ENCODE measurements at places on chromosomes 2 and 18.

DNA sequence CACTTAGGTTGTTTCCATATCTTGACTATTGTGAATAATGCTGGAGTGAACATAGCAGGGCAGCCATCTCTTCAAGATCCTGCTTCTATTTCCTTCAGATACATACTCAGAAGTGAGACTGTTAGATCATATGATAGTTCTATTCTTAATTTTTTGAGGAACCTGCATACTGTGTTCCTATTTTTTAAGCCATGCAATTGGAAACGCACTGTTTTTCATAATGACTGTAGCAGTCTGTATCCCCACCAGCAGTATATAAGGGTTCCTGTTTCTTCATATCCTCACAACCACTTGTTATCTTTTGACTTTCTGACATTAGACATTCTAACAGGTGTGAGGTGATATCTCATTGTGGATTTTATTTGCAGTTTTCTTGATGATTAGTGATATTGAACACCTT, 15.5 kb downstream of the NEURL3 start:
- DNase-seq, result no peak

DNA sequence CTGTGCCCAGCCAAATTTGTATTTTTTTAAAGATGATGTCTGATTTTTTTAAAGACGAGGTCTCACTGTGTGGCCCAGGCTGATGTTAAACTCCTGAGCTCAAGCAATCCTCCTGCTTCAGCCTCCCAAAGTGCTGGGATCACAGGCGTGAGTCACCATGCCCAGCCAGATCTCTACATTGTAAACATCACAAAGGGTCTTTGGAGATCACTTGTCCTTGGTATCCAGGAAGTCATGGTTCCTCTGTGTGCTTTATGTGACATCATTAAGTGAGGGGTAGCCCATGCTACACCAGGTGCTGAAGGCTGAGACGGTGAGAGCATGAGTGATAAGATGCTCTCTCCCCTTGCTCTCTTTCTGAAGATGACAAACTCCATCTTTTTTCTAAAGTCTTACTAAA, 7.0 kb upstream of the NUP35 start:
- no peak for DNase-seq

DNA sequence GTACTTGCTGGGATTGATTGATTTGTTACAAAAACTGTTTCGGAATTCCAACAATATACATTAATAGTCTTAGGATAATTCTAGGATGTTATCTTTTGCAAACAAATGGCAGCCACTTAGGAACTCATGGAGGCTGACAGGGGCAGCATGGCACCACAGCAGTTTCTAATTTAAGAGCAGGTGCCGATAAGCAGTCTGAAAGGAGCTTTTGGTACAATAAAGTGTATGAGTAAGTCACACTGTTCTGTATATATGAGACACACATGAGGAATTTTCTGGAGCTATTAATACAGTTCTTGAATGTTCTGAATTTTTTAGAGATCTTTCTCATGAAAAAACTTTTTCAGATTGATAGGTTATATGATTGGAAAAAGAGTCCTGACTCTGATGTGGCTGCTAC, 52.2 kb downstream of the EIF5B start:
- peak; percentile 44 for DNase-seq

DNA sequence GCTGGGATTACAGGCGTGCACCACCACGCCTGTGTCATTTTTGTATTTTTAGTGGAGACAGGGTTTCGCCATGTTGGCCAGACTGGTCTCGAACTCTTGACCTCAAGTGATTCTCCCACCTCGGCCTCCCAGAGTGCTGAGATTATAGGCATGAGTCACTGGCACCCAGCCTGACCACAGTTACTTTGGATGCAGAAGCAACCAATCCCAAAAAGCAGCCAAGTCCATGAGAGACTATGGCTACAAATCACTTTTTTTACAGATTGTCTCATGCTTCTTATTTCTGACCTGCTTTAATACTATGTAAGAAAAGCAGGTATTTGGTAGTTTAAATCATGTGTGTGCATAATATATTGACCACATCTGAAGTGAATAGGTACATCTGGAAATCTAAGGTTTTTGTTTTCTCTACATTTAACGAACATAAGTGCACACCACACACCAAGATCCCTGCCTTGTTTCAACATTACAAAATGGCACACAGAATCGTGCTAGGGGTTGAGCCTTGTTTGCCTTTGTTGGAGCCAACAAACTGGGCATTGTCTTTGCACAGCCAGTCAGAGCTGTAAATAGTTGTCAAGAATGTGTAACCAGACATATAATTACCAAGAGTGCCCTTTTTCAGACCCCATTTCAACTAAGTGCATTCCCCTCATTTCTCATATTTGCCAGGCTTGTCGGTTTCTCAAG, 18.3 kb upstream of the MAP4K4 start:
- peak; percentile 89 for DNase-seq

DNA sequence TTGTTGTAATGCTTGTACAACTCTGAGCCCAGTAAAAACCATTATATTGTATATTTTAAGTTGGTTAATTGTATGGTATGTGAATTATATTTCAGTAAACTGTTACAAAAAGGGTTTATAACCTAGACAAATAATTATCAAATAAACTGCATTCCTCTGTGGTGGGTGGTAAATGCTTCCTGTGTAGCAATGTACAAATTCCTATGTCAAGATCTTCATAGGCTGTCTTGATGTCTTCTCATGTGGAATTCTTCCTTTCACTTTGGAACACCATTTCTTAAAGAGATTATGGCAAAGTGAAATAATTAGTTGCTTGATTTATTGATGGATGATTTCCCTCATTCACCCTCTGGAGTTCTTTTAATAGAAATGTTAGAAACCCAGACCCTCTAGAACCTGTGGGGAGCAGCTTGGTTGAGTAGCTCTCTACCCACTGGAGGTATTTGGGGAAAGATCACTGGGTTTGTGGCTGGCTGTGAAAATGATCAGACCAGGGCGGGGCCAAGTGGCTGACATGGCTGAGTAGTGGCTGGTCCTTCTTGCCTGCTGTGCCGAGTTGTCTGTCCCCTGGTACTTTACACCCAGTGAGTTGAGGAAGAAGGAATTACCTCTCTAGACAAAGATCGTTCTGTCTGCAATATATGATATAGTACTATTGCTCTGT, 22.4 kb upstream of the MGAT5 start:
- no peak for DNase-seq

GRCh38 chr2:217510771-217511291, 492.0 kb downstream of the TNS1 start:
- peak; percentile 90 for DNase-seq

GRCh38 chr2:239589270-239589825, 188.5 kb upstream of the HDAC4 start:
- no peak for DNase-seq

- peak; percentile 65 for DNase-seq
Observed at GRCh38 chr2:147865560-147865959, 20.7 kb downstream of the ACVR2A start.

DNA sequence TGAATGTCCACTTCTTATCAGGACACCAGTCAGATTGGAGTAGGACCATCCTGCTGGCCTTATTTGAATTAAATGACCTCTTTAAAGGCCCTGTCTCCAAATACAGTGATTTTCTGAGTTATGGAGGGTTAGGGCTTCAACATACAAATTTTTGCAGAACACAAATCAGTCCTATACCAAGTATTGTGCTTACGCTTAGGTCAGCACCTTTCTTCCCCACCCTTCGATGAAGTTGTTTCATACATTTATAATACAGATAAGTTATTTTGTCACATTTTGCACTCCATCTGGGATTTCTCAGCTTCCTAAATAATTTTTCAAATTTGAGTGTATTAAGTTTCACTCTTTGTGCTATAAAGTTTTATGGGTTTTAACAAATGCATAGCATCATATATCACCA, 190.5 kb upstream of the EPAS1 start:
- no peak for DNase-seq

GRCh38 chr2:36677996-36678605, 18.4 kb upstream of the VIT start:
- peak; percentile 48 for DNase-seq

DNA sequence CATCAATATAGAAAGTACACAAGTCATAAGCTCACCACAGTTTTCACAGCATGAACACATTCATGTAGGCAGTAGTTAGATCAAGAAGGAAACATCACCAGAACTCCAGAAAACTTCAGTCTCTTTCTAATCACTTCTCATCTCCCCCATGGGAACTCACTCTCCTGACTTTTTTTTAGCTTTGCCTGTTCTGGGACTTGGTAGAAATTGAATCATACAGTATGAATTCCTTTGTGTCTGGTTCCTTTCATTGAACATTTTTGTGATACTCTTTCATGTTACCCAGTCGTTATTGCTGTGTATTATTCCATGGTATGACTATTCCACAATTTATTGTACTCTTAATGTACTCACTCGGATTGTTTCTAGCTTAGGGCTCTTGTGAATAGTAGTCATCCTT, 160.2 kb downstream of the TAF4B start:
- DNase-seq, result peak; percentile 38

GRCh38 chr2:218368621-218369153, 12.0 kb downstream of the CATIP start:
- peak; percentile 14 for DNase-seq

GRCh38 chr2:97673182-97673914, 3.8 kb downstream of the C2orf92 start:
- no peak for DNase-seq

GRCh38 chr2:200308546-200309295, 2.2 kb downstream of the SPATS2L start:
- peak; percentile 49 for DNase-seq

DNA sequence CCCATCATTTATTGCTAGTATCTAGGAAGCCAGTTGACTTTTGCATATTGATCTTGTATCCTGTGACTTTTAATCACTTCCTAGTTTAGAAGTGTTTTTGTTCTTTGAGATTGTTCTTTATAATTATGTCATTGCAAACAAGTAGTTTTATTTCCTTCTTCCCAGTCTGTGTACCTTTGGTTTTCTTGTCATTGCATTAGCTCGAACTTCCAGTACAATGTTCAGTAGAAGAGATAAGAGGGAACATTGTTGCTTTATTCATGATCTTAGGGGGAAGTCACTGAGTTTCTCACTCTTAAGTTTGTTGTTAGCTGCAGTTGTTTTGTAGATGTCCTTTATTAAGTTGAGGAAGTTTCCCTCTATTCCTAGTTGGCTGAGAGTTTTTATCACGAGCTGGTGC, 61.0 kb downstream of the TRAPPC12 start:
- no peak for DNase-seq

DNA sequence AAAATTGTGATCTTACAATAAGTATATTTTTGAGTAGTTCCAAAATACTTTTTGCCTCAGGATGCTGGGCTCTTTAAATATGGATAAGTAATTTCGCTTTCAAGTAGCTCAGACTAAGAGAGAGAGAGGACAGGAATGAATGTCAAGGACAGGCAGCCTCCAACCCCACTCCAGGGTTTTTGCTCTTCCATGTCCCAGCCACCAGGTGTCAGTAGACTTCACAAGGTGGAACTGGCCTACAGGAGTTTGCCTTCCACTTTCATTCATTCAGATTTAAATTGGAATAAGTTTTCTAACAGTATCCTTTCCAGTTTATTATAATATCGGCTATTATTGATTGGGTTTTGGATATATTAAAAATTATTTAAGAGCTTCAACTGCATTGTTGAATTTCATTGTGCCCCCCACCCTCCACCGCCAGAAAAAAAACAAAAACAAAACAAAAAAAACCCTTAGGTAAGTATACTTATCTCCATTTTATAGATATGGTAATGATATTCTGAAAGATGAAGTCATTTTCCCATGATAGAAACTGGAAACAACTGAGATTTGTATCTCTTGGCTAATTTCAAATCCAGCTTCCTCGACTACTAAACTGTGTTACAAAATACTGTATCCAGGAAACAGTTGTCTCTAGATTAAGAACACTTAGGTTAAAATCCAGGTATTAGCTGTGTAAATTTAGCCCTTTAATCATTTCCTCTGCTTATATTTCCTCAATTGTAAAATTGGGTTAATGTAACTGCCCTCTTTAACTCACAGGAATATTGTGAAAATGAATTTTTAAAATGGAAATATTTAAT, 793.1 kb downstream of the ERBB4 start:
- peak; percentile 59 for DNase-seq

DNA sequence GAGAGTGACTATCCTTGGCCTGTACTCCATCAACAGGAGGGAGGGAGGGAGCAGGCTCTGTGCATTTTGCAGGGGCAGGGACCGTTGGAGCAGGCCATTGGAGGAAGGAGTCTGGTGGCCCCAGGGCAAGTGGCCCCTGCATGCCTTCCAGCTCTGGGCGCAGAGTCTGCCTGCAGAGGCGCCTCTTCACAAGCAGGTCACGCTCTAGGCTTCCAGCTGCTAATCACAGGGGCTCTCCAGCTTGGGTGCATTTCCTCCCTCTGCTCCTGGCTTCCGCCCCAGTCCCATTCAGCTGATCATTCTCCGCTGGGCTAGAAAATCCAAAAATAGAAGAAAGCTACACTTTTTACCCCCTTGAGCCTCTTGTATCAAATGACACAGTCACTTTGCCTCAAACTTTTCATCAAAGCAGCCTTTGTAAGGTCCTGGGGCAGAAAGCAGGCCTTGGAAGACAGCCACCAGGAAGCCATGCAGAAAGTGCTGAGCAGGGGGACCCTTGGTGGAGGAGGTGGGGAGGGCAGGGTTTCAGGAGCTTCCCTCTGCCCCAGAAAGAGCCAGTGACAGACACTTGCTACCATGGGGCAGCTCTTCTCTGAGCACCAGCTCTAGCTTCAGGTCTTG, 11.3 kb downstream of the TMEM247 start:
- no peak for DNase-seq

DNA sequence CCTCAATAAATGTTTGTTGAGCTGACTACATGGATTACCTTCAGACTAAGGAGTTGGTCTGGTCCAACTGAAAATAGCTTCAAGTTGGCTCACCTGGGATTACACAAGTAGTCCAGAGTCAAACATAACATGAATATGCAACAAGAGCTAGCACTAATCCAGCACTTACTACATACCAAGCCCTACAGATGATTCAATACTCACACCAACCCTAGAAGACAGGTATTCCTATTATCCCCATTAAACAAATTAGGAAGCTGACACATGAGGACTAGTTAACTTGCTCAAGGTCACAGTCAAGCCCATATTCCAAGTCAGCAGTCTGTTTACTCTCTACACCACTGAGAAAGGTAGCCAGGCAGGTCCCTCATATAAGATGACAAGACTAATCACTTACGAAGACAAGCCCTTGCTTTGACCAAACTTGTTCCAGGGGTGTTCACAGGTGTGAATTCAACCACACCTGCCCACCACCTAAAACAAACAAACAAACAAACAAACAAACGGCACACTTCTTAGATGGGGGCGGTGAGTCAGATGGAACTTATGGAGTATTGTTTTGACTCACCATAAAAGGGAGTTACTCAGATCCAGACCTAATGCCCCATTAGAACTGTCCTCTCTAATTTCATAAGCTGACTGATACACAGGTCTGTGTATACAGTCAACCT, 29.1 kb downstream of the TMEM131 start:
- peak; percentile 37 for DNase-seq

GRCh38 chr2:14220101-14220500, 412.4 kb upstream of the LRATD1 start:
- DNase-seq, result peak; percentile 1

DNA sequence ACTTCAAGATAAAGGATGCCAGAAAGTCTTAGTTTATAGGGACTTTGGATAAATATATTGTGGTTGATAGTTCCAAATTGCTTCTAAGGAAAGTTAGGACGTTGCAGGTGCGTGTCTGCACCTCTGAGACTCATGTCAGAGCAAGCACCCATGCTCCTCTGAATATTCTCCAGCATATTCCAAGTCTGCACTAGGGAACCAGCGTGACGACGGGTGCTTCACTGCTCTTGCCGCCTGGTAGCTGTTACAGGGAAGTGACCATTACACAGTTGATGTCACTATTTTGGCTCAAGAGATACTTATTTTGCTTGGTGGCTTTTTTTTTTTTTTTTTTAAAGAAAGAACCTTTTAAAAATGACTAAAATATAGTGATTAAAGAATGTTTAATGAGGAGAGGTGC, 35.6 kb downstream of the GATA6 start:
- DNase-seq, result no peak

All from fibroblast of mammary gland (primary cell).